ENCODE measurements at places on chromosomes 11 and 22.
A peak's percentile ranks its signal among the peaks of the same experiment; 100 is the strongest.

GRCh38 chr11:8099291-8099899, 18.4 kb downstream of the TUB start:
- DNase-seq: peak; percentile 79

DNA sequence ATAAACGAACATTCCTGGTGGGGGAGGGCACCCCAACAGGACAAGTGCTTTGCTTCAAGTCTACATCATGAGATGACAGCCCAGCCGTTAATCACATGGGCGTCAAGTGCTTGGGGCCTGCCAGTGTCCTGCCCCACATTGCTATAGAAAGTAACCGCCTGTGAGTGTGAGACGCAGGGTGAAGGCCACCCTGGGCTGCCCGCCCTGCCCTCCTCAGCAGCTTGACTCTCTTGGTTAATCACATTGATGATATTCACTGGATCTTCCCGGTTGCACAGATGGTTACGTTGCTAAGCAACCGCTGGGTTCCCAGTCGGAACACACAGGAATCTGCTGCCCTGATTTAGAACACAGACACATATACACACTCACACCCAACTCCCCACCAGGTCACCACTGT, 79.3 kb downstream of the CTTN start:
- DNase-seq: no peak

DNA sequence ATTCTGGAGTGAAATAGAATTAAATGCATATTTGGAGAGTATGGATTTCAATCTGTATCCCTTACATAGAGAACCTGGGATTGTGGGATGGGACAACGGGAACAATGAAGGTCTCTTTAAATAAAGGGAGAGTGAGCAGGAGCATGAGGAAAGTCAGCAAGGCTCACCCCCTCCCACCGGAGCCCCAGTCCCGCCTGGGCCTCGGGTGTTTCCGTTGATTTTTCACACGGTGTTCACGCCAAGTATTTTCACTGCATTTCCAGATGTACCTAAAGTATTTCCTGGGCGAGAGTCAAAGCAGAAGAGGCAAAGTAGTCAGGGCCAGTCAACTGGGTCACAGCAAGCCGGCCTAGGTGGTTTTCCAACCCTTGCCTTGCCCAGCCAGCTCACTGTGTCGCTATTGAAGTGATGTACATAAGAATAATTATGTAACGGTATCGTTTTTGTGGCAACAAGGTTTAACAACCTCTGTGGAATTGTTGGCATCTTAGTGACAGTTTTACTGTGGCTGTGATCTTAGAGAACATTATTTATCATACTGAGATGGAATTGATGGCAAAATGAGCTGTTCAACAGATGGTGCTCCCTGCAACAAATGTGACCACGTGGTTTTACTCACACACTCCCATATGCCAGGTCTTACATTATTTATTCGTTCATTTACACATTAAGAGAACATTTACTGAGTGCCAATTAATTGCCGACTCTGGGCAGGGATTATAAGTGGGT, 177.3 kb downstream of the ADAMTS15 start:
- no peak for DNase-seq

- DNase-seq: no peak
Measured at GRCh38 chr11:5043380-5043779, 2.9 kb upstream of the OR52J3 start.

GRCh38 chr22:40721266-40721665, 42.0 kb downstream of the MCHR1 start:
- no peak for DNase-seq

- no peak for DNase-seq
Measured at GRCh38 chr11:110818032-110818687, 105.9 kb upstream of the ARHGAP20 start.

DNA sequence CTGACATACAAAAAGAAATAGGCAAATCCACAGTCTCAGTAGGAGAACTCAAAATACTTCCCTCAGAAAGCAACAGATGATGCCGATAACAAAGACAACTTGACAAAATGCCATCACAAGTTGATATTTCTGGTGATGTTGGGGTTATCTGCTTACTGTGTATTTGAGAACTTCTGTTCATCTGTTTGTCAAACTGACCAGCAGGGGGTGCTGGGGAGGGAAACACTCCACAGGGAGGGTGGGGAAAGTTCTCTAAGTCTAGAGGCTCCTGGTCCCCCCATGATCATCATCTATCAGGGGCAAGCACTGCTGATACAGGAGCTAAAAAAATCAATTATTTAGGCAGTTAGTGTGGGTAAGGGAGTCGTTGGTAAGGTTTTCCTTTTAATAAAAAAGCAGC, 19.2 kb downstream of the GLYATL1 start:
- DNase-seq: peak; percentile 59

DNA sequence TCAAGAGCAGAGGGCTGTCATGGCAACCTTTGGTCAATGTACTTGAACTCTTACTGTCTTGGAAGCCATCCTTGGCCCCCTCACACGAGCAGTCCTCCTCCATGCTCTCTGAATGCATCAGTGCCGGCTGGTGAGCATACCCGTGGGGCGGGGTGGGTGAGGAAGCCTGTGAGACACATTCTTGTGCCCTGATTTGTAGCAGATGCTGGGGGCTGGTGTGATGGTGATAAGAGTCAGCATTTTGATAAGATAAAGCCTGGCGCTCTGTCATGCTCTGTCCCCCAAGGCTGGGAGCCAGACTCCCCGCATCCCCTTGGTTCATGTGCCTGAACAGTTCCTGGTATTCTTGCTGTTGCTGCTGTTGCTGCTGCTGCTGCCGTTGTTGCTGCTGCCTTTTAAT, 20.5 kb upstream of the APOA1 start:
- DNase-seq: peak; percentile 20

DNA sequence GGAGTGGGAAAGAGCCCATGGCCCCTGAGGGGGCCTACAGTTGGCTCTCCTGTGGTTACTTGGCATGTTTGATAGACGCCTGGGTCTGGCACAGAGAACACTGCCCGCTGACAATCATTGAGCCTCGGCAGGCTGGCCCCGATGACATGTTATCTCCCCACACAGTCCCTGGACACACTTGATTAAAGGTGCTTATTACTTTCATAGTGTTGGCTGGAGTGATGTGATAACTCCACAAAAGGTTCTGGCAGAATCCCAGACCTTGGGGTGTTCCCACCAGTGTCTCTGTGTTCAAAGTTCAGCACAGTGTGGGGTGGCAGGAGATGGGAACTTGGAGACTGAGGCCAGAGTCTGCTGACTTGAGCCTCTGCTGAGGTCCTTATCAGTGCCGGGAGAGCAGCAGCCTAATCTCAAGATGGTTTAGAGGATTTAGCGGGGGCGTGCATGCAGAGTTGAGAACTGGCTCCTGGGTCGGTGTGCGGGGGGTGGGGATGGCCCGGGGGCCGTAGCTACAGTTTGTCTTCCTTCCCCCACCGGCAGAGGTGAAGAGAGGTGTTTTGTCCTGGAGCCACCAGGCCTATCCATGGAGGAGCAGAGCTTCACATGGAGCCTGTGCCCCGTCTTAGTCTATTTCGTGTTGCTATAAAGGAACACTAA, 22.5 kb downstream of the PARVB start:
- DNase-seq: peak; percentile 100

DNA sequence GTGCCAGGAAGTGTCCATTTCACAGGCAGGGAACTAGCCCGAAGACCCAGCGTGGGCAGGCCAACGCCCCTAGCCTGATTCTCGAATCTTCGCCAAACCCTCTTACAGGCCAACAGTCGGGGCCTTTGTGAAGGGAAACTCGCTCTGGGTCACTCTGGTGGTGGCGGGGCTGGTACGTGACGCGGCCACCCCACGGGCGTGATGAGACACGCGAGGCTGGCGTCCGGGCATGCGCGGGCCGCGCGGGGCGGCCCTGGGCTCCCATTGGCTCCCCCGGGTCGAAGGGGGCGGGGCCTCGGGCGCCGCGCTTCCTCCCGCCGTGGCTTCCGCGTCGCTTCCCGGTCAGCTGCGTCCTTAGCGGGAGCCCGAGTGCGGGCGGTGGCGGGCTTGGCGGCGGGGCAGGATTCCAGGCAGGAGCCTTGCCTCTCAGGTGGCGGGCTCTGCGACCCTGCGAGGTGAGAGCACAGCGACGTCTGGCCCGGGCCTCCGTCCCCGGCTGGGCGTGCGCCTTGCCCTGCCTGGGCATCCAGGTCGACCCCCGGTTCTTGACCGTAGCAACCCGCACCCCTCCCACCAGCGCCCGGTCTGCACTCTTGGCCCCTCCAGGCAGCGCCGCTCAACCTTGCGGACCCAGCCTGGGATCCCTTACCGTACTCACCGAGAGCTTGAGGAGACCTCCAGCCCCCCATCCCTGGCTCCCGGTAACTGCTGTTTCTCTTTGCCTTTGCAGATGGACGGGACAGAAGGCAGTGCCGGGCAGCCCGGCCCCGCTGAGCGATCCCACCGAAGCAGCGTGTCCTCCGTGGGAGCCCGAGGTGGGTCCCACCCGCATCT, at the start of gene FRMD8:
Gene FRMD8, plus strand, starts transcription at position 331 of the 834 bp plus-strand sequence. Its CDS starts 400 bp downstream, at position 731.
- peak; percentile 83 for DNase-seq

- DNase-seq: peak; percentile 71
Measured at GRCh38 chr11:64787526-64788320, 9.4 kb upstream of the SF1 start.

GRCh38 chr11:45113807-45114206, 32.6 kb upstream of the PRDM11 start:
- DNase-seq: no peak

- no peak for DNase-seq
Measured at GRCh38 chr11:126523441-126524205, 168.1 kb downstream of the ST3GAL4 start.

- DNase-seq: no peak
Measured at GRCh38 chr11:10892250-10892649, 34.4 kb upstream of the ZBED5 start.

- DNase-seq: no peak
Measured at GRCh38 chr11:98104249-98104648, 916.5 kb upstream of the CNTN5 start.

DNA sequence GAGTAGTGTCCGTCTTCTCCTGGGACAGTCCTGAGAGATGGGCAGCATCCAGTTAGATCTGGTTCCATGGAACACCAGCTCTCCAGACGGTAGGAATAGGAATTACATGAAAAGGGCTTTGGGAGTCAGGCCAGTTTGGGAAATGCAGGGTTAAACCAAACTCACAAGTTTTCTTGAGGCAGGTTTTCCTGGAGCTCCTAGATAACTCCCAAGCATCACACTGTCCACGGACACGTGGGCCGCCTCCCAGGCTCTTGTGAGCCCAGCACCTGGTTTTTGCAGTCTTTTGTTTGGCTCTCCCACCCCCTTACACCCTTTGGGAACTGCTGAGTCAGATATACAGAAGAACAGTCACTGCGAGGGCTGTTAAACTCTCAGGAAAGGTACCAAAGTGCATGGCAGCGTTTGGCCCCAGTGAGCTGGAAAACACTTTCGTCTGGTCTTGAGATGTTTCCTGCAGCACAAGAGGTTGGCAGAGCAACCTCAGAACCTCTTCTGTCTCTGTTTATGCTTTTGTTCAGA, 90.0 kb downstream of the BCR start:
- DNase-seq: no peak

GRCh38 chr11:36177836-36178235, 111.4 kb downstream of the COMMD9 start:
- no peak for DNase-seq

GRCh38 chr11:14969901-14970323, 2.2 kb downstream of the CALCA start:
- DNase-seq: peak; percentile 34

DNA sequence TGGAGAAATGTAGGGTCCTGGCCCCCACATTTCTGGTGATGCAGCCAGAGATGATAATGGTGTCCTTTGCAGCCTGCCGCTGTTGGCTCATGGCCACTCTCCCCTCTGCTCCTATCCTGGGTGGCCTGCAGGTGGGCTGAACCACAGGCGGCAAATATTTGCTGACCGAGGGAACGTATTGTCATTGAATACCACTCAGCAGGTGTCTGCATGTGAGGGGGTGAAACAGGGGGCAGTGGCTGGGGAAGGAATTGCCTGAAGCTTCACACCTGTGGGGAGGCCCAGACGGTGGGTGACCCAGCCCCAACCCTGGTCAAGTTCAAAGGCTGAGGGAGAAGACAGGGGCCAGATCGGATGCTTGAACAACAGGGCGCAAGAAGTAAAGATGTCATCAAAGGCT, 73.3 kb upstream of the WNT11 start:
- no peak for DNase-seq

DNA sequence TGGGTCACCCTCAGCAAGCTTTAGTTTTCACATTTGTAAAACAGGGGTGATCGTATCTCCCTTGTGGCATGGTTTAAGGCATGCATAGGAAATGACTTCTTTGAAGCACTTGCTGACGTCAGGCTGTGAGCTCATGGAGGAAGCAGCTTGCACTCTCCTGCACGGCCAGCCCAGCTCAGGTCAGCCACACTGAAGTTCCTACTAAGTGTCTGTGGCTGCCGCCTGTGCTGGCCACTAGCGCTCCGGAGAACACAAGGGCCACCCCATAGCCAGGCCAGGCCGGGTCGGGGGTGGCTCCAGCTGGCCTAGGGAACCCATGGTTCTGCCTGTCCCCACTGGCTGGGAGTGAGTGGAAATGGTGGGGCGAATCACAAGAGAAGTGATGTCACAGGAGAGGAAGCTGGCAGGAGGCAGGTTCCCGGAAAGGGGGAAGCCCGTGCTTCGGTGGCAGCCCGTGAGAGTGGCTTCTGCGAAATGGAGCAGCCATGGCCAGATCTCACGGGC, 28.2 kb downstream of the KCTD17 start:
- DNase-seq: peak; percentile 15

DNA sequence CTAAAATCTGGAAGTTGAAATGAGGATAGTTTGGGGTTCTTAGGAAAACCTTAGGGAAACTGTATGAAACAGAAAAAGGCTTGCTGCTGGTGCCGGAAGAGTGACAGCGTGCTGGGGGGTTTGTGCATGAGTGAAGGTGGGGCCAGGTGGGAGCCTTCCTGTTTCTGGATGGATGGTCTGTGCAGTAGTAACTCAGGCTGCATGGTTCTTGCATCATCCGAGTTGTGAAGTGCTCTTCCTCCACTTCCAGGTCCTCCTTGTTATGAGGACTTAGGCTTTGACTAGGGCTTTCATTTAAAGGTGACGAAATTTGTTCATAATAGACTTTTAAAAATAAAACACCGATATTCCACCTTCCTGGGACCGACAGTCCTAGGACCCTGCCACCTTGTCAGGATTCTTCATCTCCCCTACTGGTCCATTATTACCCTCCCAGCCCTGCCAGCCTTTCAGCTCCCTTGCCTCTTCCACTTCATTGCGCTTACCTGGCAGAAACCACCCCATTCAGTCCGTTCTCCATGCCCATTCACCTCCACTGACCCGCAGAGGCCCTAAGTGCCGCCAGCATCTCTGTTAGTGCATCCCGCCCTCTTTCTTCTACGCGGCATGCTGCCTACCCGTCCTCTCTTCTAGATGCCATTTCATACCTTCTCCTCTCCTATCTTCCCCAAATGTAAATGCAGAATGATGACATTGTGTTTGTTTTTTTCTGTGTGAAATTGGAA, 47.3 kb downstream of the PPFIA1 start:
- DNase-seq: no peak

All from hematopoietic multipotent progenitor cell treated with erythropoietin and hydrocortisone succinate and interleukin-3 and kit ligand, for 8 days (in vitro differentiated cells).